ENCODE measurements at places on chromosomes 7 and 10.

- no peak for DNase-seq
These were observed 309.3 kb downstream of the KCNMA1 start for GRCh38 chr10:77328272-77328816.

- no peak for DNase-seq
These were observed 116.1 kb downstream of the CLEC2L start for GRCh38 chr7:139639563-139639962.

DNA sequence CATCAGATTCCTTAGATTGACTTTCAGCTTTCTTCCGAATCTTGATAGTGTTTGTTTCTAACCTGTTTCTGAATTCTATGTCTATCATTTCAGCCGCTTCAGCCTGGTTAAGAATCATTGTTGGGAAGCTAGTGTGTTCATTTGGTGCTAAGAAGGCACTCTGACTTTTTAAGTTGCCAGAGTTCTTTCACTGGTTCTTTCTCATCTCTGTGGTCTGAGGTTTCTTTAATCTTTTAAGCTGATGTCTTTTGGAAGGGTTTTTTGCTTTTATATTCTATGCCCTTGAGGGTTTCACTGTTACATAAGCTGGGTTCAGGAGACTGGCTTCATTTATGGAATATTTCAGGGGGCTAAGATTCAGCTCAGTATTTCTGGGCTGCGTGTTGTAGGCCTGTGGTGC is 104.5 kb upstream of the PRSS58 start:
- DNase-seq = no peak

DNA sequence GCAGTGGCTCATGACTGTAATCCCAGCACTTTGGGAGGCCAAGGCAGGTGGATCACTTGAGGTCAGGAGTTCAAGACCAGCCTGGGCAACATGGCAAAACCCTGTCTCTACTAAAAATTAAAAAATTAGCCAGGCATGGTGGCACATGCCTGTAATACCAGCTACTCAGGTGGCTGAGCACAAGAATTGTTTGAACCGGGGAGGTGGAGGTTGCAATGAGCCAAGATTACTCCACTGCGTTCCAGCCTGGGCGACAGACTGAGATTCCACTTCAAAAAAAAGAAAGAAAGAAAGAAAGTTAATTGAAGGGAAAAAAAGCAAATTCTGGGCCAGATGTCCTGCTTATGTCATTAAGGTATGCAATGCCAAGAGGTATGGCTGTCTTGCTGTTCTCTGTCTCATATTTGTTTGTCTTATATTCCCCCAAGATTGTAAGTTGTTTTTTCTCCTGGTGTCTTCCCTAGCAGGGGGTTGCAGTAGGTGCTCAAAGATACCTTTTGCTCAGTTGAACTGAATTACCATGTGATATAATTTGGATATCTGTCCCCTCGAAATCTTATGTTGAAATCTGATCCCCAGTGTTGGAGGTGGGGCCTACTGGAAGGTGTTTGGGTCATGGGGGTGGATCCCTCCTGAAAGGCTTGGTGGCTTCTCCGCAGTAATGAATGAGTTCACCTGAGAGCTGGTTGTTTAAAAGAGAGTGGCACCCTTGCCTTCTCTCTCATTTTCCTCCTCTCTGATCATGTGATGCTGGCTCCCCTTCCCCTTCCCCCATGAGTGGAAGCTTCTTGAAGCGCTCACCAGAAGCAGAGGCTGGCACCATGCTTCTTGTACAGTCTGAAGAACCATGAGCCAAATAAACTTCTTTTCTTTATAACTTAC is 60.9 kb downstream of the MYOF start:
- no peak for DNase-seq

- DNase-seq = no peak
These were observed 235.8 kb upstream of the RHOBTB1 start for GRCh38 chr10:61179771-61180170.

DNA sequence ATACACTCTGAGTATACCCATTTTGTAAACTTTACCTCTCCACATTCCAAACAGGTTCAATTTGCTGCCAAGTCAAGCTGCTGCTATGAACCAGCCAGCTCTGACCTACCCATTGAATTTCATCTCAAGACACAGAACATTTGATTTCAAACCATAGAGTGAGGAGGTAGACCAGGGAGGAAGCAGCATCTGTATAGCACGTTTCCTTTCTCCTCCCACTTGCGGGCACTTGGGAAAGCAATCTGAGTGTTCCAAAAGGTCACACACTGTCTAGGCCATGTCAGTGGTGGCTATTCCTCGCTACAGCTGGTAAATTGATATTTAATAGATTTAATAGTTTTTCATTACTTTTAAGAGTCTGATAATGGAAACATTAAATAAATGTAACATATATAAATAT is 147.8 kb upstream of the EEPD1 start:
- no peak for DNase-seq

- no peak for DNase-seq
These were observed 50.1 kb upstream of the ADAM12 start for GRCh38 chr10:126438407-126438783.

DNA sequence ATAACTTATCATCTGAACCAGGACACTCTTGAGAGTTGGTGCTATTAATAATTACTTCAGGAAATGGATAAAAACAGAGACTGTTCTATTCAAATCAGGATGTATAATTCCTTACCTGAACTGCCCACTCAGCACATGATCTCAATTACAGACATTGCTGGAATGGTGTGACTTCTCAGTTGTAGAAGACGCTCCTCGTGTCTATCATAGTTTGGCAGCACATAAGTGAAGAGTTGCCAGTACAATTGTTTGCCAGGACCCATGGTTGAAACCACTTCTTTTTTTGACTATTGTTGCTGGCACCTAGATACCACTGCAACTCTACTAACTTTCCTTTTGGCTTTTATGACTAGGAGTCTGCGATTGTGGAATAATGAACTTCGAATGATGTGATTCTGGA is 105.4 kb downstream of the ZNF365 start:
- no peak for DNase-seq

- DNase-seq = no peak
These were observed 43.4 kb downstream of the PSPH start for GRCh38 chr7:56007891-56008290.

- no peak for DNase-seq
These were observed 115.8 kb downstream of the THSD7A start for GRCh38 chr7:11716185-11716584.

DNA sequence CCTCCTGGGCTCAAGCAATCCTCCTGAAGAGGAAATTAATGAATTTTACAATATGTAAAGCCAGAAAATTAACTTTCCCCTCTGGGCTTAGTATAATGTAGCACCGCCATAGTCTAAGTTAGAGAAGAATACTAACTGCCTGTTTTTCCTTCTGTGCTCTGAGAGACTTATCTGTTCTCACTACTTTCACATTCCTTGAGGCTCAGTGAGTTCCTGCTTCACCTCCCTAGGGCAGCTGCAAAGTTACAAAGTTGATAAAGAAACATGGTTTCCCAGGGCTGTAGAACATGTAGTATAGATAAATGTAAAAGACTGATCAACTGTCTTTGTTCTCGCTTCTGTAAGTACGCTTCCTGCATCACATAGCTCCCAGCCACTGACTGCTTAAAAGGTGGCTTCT is 16.0 kb upstream of the OLAH start:
- no peak for DNase-seq

DNA sequence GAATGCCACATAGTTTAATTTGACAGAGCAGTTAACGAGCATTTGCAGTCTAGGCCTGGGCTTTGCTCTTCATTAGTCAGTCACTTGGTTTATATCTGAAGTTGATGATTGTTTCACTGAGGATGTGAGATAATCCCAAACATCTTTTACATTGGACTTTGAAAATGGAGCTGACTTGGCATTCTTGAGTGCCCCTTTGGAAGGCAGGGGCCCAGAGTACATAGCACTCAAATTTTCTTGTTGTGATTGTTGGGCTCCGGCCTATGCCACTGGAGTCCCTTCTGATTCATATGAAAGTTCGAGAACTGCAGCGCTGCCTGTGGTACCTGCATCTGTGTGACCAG is 21.9 kb downstream of the DNAJB6 start:
- DNase-seq = no peak

- no peak for DNase-seq
These were observed 2.3 kb upstream of the NYAP1 start for GRCh38 chr7:100481466-100481865.

- no peak for DNase-seq
These were observed 116.6 kb upstream of the GLCCI1 start for GRCh38 chr7:7851991-7852390.

GRCh38 chr10:127755753-127756152 is 18.8 kb downstream of the FOXI2 start:
- DNase-seq = peak; percentile 8

- DNase-seq = no peak
These were observed 260.6 kb downstream of the RNLS start for GRCh38 chr10:88322324-88323063.

GRCh38 chr7:157739650-157740049 is 402.8 kb downstream of the DNAJB6 start:
- no peak for DNase-seq

GRCh38 chr7:100122067-100122466 is 2.6 kb downstream of the CNPY4 start:
- peak; percentile 43 for DNase-seq

GRCh38 chr10:7300384-7300971 is 110.4 kb downstream of the SFMBT2 start:
- no peak for DNase-seq

GRCh38 chr7:130648580-130648979 is 20.0 kb downstream of the COPG2 start:
- no peak for DNase-seq

DNA sequence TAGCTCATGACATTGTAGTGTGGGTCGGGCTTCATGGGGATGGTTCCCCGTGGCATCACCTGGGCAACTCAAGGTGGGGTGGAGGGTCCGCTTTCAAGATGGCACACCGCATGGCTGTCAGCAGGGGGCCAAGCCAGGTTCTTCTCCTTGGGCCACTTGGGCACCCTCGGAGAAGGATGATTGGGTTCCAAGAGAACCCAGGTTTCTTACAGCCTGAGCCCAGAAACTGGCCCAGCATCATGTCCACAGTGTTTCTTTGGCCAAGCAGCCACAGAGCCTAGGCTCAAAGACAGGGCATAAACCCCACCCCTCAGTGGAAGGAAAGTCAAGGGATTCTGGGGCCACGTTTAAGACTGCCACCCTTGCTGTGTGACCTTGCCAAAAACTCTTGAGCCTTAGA is 110.6 kb downstream of the PTPN20 start:
- no peak for DNase-seq

DNA sequence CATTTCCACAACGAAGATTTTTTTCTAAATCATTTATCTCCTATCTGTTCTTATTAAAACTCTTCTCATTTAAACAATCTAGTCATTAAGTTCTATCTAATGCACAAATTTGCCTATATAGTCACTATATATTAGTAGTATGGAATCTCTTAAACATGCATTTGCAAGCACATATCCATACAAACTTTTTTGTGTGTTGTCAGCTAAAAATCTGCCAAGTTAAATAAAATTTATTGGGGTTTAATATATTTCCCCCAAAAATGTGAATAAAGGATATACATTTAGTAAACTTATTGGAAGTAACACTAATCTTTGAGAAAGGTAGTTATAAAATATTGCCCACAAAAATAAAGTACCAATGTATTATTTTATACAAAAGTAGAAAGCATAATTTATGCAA is 55.3 kb downstream of the ORC5 start:
- no peak for DNase-seq

DNA sequence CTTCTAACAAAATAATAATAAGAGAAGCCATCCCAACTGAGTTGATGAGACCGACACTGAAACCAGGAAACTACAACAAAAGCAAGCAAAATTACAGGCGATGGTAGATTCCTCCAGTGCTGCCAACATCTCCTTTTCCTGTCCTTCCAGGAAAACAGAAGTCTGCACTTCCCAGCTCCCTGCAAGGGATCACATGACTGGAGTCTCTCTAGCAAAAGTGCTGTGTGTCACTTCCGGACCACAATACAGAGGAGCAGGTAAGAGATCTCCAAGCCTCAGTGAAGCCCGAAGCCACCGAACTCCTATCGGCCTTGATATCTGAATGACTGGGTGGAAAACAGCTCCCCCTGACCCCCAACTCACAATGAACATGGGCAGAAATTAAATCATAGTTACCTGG is 63.2 kb downstream of the SMURF1 start:
- DNase-seq = no peak

GRCh38 chr10:21993360-21994001 is 10.0 kb downstream of the DNAJC1 start:
- no peak for DNase-seq

GRCh38 chr7:39197831-39198230 is 220.1 kb downstream of the POU6F2 start:
- no peak for DNase-seq

DNA sequence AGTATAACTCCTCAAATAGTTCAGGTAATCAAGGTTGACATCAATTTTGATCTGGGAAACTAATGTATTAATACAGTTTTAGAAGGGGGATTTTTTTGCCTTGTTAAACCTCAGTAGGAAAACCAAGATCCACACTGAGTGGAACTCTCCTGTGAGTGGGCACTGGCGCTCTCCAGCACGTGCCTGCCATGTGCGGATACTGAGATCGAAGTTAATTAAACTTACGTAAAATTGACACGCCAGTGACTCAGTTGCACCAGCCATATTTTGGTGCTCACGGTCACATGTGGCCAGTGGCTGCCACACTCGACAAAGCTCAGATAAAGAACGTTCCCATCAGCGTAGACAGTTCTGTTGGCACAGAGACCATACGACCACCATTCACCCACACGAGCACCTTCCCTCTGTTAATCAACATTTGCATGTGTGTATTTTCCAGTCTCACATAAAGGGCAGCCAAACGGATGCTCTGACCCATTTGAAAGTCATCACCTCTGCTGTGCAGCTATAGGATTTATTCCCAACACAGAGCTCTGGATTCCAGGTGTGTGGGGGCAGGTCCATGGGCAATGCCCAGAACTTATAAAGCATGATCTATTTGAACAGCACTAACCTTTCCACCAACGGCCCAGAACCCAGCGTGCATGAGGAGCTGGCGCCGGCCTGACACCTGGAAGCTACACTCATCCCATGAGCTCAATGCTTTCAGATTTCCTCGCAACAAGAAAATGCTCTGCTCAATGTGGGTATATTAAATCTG is 77.7 kb downstream of the VIPR2 start:
- no peak for DNase-seq

DNA sequence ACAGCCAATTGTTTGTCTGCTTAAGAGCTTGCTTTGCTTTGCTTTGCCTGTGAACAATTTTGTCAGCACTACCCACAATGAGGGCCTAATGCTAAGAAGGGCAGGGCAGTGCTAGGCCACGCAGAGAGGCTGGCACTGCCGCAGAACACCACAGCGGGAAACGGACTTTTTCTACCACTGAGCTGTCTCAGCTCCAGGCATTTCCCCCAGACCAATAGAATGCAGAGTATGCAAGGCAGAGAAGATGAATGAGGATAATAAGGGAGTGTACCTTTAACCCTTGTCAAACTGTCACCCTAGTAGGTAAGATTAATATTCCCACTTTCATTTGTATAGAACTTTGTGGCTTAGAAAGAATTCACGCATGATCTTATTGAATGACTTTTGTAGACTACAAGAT is 104.5 kb downstream of the SH3PXD2A start:
- no peak for DNase-seq

GRCh38 chr7:47147213-47147631 is 434.7 kb downstream of the TNS3 start:
- DNase-seq = no peak

GRCh38 chr10:96289218-96289910 is 14.9 kb upstream of the DNTT start:
- no peak for DNase-seq
